ENCODE measurements at places on chromosomes 3 and 15. TPM values are rescaled to one million over a fixed set of nuclear protein-coding genes. Genes with fewer than 3 reads are reported as not detected.

GRCh38 chr3:171986176-171986575, 53.2 kb upstream of the FNDC3B start:
- no peak for DNase-seq

ZPLD1 gene
- polyA plus RNA-seq: 0.62 TPM

XCR1 gene
- polyA plus RNA-seq: 0.18 TPM

- DNase-seq: no peak
These were observed 8.5 kb upstream of the SYNM start for GRCh38 chr15:99096173-99096893.

DNA sequence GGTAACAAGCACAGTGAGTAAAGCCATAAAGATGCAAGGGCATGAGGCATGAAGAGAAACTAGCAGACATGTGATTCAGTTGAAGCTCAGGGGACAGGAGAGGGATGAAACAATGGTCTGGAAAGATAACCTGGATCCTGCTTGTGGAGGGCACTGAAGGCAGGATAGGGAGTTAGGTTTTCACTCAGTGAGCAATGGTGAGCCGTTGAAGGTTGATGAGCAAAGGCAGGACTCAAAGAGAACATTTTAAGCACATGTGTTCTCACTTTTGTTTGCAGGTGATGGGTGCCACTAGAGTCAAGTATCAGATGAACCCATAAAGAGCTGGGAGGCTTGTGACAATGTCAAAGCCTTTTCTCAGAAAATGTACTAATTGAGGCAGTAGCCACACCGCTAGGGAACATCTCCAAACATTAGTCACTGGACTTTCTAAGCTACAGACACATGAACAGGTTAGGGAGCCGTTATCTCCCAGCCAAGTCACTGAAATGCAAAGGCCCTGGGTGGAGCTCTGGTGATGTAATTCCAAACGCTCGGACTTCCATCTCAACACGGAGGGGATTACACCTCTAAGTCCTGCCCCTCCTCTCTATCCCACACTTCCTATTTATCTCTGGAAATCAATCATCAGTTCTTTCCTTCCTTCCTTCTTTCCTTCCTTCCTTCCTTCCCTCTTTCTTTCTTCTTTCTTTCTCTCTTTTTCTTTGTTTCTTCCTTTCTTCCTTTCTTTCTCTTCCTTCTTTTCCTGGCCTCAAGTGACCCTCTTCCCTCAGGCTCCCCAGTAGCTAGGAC, 22.7 kb downstream of the KLHL6 start:
- no peak for DNase-seq

DNA sequence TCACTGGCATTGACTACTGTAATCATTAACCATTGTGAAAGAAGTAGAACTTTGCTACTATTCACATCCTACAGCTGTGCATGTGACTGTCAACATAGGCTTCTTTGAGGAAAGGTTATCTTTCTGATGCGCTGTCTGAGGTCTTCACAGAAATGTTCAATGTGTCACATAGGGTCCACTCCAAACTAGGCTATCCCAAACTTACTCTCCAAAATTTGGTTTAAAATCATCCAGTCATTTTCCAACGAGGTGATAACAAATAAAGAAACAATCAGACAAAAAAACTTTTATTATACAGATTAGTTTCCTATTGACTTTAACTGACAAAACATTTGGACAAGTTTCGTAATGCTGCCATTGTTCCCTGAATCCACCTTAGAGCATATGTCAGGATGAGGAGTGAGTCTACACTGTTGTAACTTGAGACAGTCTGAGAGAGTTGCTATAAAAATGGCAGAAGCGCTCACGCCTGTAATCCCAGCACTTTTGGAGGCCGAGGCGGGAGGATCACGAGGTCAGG, 511.6 kb downstream of the PLOD2 start:
- DNase-seq: no peak

DNA sequence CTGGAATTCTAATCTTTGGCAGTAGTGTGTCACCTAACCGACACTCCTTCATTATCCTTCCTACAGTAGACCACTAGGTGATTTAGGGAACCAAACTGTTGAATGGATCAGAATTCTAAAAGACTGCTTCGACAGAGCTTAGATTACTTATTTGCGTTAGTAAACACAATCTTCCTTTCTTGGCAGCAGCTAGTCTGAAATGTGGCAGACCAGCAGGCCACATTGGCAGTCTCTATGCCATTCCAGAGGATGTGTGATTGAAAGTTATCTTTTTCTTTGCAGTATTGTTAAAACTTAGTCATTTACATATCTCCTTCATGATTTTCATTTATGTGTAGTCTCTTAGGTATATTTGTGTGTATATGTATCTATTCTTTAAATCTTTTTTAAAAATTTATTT, 23.6 kb downstream of the MBNL1 start:
- DNase-seq: no peak

- no peak for DNase-seq
These were observed 37.1 kb downstream of the SYNM start for GRCh38 chr15:99141943-99142342.

- DNase-seq: no peak
These were observed 180.3 kb upstream of the TSC22D2 start for GRCh38 chr3:150227839-150228238.

GRCh38 chr3:98556164-98557130, 24.7 kb downstream of the GPR15 start:
- DNase-seq: no peak

- DNase-seq: peak; percentile 25
These were observed 539 bp upstream of the MGLL start for GRCh38 chr3:127822682-127823425.

DPPA2 gene
- 1.4 TPM for polyA plus RNA-seq

DNA sequence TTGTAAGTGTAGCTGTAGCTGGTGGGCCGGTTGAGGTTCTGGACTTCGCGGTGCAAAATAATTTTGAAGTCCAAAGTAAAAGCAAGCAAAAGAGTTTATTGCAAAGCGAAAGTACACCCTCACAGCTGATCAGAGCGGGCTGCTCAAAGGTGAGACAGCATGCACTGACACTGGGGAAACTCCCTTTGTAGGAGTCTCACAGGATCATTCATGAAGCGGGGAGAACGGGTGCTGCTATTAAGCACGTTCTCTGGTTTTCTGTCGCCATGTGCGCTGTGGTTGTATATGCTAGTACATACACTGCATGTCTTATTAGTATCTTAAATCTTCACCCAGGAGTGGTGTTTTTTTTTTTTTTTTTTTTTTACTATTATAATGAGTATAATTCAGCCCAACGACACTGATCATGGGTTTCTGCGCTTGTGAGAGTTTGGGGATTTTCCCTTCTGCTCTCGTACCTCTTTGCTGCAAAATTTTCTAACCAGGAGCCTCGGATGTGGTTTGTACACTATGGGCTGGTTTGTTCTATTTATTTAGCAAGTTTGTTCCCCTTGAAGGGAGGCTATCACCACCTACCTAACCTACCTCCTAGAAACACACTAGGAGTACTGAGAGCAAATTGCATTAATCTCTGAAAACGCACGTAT, 1.4 kb upstream of the AP4E1 start:
- no peak for DNase-seq

- no peak for DNase-seq
These were observed 124.5 kb downstream of the GSK3B start for GRCh38 chr3:119969759-119970158.

- DNase-seq: no peak
These were observed 3.2 kb upstream of the KY start for GRCh38 chr3:134654031-134654430.

P3H2 gene
- polyA plus RNA-seq: 93.0 TPM

DNA sequence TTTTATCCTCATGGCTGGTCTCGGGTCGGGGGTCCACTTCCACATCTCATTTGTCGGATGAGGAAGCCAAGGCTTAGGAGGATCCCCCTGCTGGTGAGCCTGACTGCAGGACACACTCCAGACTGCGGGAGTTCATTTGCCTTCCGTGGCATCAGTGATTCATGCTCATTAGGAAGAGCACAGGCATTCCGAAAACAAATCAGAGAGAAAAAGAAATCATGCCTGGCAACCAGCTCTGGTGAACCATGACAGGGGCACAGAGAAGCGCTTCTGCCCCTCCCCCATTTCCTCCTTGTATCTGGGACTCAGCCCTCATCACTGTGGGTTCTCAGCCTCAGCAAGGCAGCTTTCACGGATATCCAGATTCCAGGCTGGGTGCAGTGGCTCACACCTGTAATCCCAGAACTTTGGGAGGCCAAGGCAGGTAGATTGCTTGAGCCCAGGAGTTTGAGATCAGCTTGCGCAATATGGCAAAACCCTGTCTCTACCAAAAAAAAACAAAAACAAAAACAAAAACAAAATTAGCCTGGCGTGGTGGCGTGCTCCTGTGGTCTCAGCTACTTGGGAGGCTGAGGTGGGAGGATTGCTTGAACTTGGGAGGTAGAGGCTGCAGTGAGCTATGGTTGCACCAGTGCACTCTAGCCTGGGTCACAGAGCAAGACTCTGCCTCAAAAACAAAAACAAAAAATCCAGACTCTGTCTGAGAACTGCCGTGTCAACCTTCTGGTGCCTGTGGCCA, 28.4 kb downstream of the IRAK2 start:
- DNase-seq: peak; percentile 38

CLDN18 gene
- polyA plus RNA-seq: 0.78 TPM

- no peak for DNase-seq
These were observed 76.1 kb downstream of the REC114 start for GRCh38 chr15:73518876-73519733.

- DNase-seq: no peak
These were observed 98.5 kb upstream of the SLC25A36 start for GRCh38 chr3:140842984-140843649.

DNA sequence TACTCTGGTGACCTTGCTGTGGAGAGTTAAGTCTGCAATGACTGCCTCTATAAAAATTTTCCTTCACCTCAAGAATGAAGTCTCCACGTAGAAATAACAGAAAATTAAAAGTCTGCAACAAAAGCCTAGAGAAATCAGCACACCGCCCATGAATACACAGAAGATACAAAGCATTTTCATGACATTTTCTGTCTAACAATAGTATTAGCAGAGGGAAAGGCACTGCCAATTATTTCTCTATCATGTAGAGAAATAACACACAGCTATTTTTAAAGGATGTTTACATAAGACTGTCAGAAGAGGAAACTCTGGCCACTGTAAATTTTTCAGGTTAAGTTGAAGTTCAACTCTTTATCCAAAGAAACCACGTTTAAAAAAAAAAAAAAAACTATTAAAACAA, 80.8 kb downstream of the GSK3B start:
- DNase-seq: no peak

CLPX gene
- 75.1 TPM for polyA plus RNA-seq

- no peak for DNase-seq
These were observed 1026.4 kb downstream of the ROBO2 start for GRCh38 chr3:78066287-78066686.

GPR27 gene
- 8.3 TPM for polyA plus RNA-seq

DNA sequence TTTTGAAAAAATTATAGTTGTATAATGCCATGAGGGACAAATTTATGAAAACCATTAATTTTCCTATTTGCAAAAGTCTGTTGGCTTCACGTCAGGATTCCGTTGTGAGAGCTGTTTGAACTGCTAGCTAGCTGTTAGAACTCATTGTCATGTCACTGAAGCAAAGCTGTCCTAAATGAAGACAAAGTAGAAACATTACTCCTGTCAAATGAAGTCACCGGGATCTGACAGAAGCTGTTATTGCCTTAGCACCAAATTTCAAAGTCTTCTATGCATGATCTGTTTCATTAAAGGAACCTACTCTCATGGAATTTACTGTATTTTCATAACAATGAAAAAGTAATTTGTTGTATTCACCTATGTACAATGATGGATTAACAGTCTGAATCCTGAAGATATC, 479.8 kb downstream of the PLOD2 start:
- DNase-seq: no peak

NME9 gene
- 2.7 TPM for polyA plus RNA-seq

GRCh38 chr3:180619723-180620122, 17.8 kb downstream of the TTC14 start:
- DNase-seq: no peak

GRCh38 chr15:64067564-64068030, 21.3 kb upstream of the DAPK2 start:
- DNase-seq: peak; percentile 44

- DNase-seq: no peak
These were observed 295.3 kb downstream of the RBMS3 start for GRCh38 chr3:29576181-29576580.

MASP1 gene
- 6.6 TPM for polyA plus RNA-seq

MNS1 gene
- 36.7 TPM for polyA plus RNA-seq

GRCh38 chr3:173893066-173893465, 495.5 kb downstream of the NLGN1 start:
- no peak for DNase-seq

SPINK8 gene
- polyA plus RNA-seq: not detected

DNA sequence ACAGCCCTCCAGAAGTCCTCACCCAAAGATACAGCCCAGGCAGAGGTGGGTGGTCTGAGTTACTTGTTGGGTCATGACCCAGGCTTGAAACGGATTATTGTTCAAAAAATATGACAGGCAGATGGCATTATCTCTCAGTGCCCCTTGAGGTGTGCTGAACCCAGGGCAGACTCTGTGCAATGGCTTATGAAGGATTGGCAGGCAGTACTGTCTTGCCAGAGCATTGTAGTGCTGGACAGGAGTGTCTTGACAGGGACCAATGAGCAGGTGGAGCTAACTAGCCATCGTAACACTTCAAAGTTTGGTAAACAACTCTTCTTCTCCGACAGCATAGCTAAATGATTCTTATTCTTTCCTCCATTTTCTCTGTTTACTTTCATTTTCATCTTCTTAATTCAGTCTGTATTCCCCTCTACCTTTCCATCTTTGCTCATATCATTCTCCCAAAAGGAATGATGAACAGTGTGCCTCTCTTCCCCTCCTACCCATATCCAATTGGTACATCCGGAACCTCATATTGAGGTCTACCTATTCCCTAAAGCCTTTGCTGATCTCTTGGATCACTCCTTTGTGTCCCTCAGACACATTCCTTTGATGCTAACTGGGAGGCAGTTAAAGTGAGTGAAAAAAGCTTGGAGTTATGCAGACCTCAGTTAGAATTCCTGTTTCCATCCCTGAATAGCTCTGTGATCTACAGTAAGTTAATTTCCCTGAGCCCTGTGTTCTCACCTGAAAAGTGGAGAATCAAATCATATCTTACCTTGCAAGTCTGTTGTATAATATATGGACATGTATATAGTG, 2.6 kb upstream of the IL20RB start:
- DNase-seq: no peak

GRCh38 chr3:62805580-62806277, 69.5 kb downstream of the CADPS start:
- no peak for DNase-seq

DNA sequence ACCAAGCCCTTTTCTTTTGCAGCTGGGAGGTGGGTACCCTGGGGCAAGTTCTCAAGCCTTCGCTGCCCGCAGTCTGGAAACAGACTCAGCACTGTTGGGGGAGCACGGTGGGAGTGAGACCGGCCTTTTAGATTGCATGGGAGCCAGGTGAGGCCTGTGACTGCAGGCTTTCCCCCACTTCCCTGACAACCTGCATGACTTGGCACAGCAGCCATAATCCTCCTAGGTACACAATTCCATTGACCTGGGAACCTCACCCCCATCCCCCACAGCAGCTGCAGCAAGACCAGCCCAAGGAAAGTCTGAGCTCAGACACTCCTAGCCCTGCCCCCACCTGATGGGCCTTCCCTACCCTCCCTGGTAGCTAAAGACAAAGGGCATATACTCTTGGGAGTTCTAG, 52.2 kb upstream of the CCDC80 start:
- no peak for DNase-seq

GRCh38 chr3:152232679-152233078, 36.0 kb upstream of the MBNL1 start:
- DNase-seq: no peak

NR2E3 gene
- 0.22 TPM for polyA plus RNA-seq

All from right renal cortex interstitium (tissue), 3 donors.